ENCODE measurements at places on chromosomes 2 and 18.

DNA sequence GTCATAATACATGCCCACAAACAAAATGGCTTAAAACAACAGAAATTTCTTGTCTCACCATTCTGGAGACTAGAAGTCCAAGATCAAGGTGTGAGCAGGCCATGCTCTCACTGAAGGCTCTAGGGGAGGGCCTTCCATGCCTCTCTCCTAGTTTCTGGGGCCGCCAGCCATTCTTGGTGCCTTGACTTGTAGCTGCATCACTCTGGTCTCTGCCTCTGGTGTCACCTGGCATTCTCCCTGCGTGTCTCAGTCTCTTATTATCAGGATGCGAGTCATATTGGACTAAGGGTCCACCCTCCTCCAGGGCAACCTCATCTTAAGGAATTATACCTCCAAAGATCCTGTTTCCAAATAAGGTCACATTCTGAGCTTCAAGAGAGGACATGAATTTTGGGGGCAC is 76.1 kb downstream of the KCNF1 start:
- DNase-seq: no peak

DNA sequence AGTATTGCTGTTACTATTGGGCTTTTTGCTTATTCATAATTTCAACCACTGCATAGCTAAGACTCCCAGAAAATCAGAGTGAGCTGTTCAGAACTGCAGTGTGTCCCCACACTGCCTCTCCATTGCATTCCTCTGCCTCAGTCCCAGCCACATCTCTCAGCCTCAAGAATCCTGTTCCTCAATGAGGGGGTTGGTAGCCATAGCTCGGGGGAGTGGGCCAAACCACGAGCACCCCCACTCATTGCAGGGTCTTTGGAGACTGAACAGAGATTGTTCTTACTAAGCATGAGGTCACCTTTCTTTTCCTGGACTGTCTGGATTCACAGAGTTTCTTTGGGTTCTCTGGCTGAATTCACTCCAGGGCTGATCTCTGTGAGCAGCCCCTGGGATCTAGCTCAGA is 161.1 kb downstream of the GFPT1 start:
- DNase-seq: no peak

GRCh38 chr2:174675615-174676014 is 78.0 kb upstream of the WIPF1 start:
- DNase-seq: no peak

DNA sequence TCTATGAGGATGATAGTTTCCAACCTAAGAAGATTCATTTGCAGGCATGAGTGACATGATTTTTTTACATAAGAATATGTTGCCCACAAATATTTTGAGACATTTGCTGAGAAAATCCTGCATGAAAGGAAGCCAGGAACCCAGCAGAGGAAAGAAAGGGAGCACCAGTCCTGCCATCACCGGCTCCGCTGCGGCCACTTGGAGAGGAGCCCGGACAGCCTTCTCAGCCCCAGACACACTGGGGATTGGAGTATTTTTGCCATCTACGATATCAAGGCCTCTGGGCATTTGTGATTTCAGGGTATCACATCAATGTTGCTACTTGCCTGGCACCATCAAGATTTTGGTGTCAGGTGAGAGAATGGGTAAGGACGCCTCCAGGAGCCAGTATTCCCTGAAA is 228.3 kb downstream of the PTGR3 start:
- DNase-seq: no peak

GRCh38 chr18:987325-988186 is 82.9 kb downstream of the ADCYAP1 start:
- no peak for DNase-seq

GRCh38 chr18:28691496-28691840 is 514.5 kb upstream of the CDH2 start:
- DNase-seq: no peak

DNA sequence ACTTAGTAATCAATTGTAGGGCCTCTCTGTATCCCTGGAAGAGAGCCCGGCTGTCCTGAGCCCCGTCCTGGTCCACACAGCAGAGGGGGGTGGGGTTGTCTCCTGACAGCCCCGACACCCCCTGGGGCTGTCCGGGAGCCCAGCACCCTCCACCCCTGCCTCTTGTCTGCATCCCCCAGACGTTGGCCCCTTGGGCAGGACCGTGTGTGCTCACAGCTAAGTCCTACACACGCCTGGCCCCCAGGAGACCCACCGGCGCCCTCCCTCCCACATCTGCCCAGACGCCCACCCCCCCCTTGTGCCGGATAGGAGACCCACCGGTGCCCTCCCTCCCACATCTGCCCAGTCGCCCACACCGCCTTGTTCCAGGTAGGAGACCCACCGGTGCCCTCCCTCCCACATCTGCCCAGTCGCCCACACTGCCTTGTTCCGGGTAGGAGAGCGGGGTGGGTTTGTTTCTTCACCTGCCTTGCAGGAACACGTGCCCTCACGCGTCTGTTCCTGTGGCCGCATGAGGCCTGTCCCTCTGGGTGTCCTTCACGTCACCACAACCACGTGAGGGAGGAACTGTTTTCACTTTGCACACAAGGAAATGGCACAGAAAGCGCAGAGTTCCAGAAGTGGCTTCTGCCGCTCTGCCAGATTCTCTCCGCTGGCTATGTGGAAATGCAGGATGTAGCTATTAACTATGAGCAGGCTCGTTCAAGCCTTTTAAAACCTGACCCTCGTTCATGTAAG is 61.1 kb upstream of the NFATC1 start:
- no peak for DNase-seq
